ENCODE measurements at places on chromosomes 1 and 21. TPM values are rescaled to one million over a fixed set of nuclear protein-coding genes. Genes with fewer than 3 reads are reported as not detected.

The MYCL gene
- 14.7 TPM for polyA plus RNA-seq

The A3GALT2 gene
- polyA plus RNA-seq: not detected

The LHX8 gene
- polyA plus RNA-seq: not detected

The OR2M3 gene
- not detected for polyA plus RNA-seq

The TAL1 gene
- polyA plus RNA-seq: 0.94 TPM

The SNRPE gene
- polyA plus RNA-seq: 132 TPM

The ITGB3BP gene
- polyA plus RNA-seq: 6.4 TPM

The MYOC gene
- 0.47 TPM for polyA plus RNA-seq

The ATAD3C gene
- polyA plus RNA-seq: 10.3 TPM

The NRDC gene
- 70.0 TPM for polyA plus RNA-seq

The FLVCR1 gene
- polyA plus RNA-seq: 1.6 TPM

The CRP gene
- 0.07 TPM for polyA plus RNA-seq

The FCAMR gene
- polyA plus RNA-seq: 0.90 TPM

The KISS1 gene
- not detected for polyA plus RNA-seq

The SELP gene
- 3.0 TPM for polyA plus RNA-seq

The AVPR1B gene
- polyA plus RNA-seq: not detected

The PRAMEF10 gene
- polyA plus RNA-seq: not detected

The CBR1 gene
- polyA plus RNA-seq: 32.8 TPM

The MFSD2A gene
- polyA plus RNA-seq: 0.35 TPM

The SYCP1 gene
- not detected for polyA plus RNA-seq

The SPRR2F gene
- not detected for polyA plus RNA-seq

The HPCAL4 gene
- not detected for polyA plus RNA-seq

The HSD3B2 gene
- 0.13 TPM for polyA plus RNA-seq

The CTSK gene
- 2.3 TPM for polyA plus RNA-seq

The DISP1 gene
- polyA plus RNA-seq: 1.5 TPM

The CD1E gene
- not detected for polyA plus RNA-seq

The RAVER2 gene
- 3.9 TPM for polyA plus RNA-seq

The MXRA8 gene
- polyA plus RNA-seq: 82.1 TPM

The AK5 gene
- polyA plus RNA-seq: 0.07 TPM

The ADGRL2 gene
- polyA plus RNA-seq: 18.4 TPM

The EDARADD gene
- polyA plus RNA-seq: 0.42 TPM

Data from adipose tissue (tissue), 3 donors.